Activated CD4-positive, alpha-beta T cell treated with anti-CD3 and anti-CD28 coated beads for 48 hours (primary cell): ENCODE measurements at places on chromosomes 5 and 9.

DNA sequence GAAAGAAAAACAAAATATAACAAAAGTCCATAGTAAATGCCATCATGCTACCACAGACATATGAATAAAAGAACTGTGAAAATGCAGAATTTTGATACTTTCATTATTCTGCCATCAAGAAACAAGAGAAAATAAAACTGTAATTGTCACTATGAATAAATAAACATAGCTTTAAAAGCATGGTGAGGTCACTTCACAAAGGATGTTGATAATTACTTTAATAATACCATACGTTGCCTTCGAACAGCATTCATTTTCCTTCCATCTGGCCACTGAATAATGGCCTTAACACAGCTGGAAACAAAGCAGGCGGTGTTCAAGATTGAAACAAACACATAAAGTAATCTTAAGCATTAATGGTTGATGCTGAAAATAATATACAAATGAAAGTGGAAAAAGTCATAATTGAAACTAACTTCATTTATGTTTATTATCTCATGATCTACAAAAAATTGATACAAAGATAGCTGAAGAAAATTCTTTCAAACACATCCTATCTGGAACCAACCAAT lies 102.0 kb downstream of the AGTPBP1 start:
- DNase-seq: no peak

GRCh38 chr5:1007221-1007680 lies 1.4 kb upstream of the NKD2 start:
- peak; percentile 4 for DNase-seq

DNA sequence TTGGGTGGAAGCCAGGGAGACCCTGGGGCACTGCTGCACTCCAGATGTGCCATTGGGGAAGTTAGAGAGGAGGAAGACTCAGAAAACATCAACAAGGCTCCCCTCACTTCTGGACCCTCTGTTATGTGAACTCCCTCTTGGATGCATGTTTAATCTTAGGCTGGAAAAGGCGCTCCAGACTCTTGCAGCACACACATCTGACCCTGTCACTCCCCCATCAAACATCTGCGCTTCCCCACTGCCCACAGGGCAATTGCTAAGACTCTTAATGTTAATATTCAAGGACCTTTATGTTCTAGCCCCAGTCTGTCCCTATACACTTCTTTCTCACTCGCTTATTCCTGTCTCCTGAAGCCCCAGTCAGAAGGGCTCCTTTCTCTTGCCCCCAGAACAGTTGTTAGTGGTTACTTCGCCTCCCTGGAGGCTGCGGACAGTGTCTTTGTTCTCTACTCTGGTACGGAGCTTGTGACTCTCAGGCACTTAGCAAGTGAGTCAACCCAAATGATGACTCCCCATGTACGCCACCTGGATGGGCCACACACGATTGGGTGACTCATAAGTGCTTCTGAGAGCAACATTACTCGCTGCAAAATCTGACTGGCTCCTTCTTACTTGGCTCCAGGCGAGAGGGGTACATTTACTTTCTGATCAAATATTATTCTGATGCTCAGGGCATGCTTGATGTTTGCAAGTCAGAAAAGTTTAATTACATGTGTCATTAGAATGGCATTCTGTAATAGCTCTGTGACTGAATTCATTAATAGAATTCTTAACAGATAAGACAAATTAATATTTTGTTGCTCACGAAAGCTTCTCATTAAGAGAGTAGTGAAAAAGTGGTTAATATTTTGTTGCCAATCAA lies 193.6 kb downstream of the HSPA4 start:
- DNase-seq: peak; percentile 75

DNA sequence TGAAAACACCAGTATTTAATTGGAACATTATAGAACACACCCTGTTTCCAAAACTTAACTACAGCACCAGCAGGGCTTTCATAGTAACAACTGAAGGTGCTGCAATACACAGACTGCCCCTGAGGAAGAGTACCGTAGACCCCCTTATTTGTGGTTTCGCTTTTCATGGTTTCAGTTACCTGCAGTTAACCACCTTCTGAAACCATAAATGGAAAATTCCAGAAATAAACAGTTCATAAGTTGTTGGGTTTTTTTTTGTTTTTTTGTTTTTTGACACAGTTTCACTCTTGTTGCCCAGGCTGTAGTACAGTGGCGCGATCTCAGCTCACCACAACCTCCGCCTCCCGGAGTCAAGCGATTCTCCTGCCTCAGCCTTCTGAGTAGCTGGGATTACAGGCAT lies 9.5 kb upstream of the GLDC start:
- no peak for DNase-seq

- DNase-seq: no peak
Measured at GRCh38 chr5:60437308-60437707, 262.7 kb downstream of the DEPDC1B start.
